ENCODE measurements at places on chromosomes 2 and 18.

DNA sequence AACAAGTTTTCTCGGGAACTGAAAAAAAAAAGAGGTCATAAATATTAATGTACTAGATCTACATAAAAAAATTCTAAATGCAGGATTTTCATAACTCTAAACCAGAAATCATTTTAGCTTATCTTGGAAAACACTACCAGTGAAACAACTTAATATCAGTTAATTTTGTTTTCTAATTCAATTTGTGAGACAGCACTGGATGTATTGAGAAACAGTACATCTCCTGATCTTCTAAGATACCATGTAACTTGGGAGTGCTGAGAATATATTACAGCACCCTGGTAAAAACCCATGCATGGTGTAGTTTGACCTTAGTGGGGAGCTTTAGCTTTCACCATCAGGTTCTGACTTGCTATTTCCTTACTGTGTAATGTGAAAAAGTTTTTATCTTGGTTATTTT is 129.6 kb downstream of the NRXN1 start:
- DNase-seq: no peak

DNA sequence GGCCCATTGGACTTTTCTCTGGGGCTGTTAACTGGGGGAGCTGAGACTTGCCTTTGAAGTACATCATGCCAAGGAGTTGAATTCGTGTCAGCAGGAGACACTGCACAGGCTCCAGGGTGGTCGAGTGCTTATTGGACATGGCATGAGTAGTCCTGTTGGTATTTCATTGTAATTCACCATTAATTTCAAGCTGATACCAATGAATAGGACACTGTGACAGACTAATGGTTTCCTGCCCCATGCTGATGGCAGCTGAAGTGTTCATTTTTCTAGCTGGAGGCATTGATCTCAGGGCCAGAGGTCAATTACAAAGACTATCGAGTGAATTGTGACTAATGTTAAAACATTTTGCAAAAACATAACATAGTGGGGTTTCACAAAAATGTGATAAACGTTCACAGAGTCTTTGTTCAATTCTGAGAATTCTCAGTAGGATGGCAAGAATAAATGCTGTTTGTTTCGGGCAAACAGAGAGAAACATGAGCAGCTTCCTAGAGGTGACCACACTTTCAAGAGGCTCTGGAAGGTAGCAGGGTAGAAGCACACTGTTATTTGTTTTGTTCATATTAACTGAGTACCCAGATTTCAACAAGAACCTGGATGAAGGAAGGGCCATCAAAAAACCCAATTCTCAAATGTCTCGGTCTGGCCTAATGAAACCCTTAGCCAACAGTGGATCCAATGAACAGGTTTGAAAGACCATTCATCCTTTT is 90.6 kb upstream of the ARL4C start:
- no peak for DNase-seq

DNA sequence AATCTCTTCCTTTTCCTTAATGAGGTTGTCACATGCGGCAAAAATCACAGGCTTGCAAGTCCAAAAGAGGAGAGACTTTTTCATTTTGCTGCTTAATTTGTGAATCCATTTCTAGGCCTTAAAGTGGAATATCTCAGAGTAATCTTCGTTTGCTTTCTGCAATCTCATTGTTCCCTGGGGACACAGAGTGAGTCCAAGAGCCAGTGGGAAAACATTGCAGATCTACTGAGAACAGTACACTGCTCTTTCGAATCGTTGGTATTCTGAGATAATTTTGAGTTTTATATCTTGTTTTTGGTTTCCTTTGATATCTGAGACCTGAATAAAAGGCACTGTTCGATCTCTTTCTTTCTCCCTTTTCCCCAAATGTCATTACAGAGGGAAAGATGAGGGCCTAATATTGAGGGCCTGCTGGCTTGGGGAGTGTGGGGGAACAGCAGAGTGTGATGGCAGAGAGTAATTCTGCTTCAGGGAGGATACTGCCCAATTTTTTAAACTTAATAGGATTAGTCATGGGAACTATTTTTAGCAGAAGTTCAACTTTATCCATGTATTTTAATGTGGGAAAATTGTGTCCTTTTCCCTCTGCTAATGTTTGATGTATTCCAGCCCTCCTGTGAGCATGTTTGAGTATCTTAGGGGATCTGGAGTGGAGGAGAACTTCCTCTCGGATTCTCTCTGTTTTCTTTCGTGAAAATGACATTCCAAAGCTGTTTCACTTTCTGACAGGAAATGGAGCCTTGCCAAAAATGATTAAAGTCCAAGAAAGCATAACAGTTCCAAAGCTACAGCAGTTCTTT is 418.2 kb upstream of the ZEB2 start:
- DNase-seq: no peak

DNA sequence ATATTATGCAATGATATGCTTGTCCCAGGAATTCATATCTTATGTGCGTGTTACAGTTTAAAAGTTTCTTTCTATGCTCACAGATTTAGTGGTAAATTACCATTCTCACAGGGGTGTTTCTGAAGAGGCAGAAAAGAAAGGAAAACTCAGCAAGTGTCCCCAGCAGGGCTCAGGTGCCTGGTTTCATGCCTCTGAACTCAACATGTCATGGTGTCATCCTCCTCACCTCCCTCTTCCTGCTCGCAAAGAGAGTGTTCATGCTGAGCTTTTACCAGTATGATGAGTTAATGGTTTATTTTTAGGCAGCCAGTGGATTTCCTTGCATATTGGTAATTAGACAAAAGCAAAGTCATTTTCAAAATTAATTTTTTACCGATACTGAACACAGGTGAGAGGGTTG is 492.9 kb upstream of the ZEB2 start:
- no peak for DNase-seq

DNA sequence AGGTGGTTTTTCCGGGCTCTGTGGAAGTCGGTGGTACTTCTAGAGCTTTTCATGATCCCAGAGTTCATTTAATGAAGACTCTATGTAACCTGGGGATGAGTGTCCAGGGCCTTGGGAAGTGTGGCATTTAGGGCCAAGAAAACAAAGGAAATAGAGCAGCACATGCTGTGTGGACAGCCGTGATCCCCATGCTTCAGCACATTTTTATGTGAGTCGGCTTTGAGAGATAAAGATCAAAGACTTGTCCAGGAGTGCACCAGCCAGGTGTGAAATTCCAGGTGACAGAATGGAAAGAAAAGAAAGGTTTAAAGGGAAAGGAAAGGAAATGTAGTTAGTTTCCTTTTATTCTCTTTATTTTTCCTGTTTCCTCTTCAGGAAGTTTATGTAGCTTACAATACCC is 258.0 kb upstream of the NRP2 start:
- DNase-seq: no peak

- DNase-seq: no peak
Measured at GRCh38 chr2:217127744-217128143, 267.9 kb upstream of the TNP1 start.

DNA sequence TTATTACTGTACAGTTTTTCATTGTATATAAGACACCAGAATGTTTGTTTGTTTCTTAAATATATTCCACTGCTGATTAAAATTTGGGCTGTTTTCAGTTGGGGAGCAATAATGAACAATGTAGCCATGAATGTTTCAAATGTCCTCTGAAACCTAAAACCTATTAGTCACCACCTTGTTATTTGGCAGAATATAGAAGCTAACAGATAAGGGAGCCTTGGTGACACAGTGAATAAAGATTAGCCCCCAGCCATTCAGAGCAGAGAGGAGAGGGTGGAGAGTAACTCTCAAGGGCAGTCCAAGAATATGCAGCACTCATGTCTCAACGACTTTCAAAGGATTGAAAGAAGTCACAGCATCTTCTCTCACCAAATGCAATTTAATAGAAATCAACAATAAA is 43.1 kb upstream of the ATP8B1 start:
- no peak for DNase-seq
